ENCODE measurements at places on chromosomes 12 and 14. TPM values are rescaled to one million over a fixed set of nuclear protein-coding genes. Genes with fewer than 3 reads are reported as not detected.
A peak's percentile ranks its signal among the peaks of the same experiment; 100 is the strongest.

The PLA2G1B gene
- polyA plus RNA-seq = not detected

The BCL2L2 gene
- 18.1 TPM for polyA plus RNA-seq

The PGF gene
- polyA plus RNA-seq = 31.7 TPM

The GPRC5D gene
- not detected for polyA plus RNA-seq

The PPFIA2 gene
- not detected for polyA plus RNA-seq

The LALBA gene
- not detected for polyA plus RNA-seq

The A2M gene
- polyA plus RNA-seq = 0.03 TPM

The SMIM41 gene
- not detected for polyA plus RNA-seq

The FKBP3 gene
- polyA plus RNA-seq = 102 TPM

The SLCO1C1 gene
- polyA plus RNA-seq = not detected

The HSPA2 gene
- 22.1 TPM for polyA plus RNA-seq

The KRT77 gene
- polyA plus RNA-seq = not detected

The ITGB7 gene
- polyA plus RNA-seq = 0.15 TPM

The OASL gene
- polyA plus RNA-seq = 7.1 TPM

The GNG2 gene
- polyA plus RNA-seq = 7.4 TPM

GRCh38 chr12:114691763-114692185, 7.8 kb upstream of the TBX3 start:
- no peak for DNase-seq

- no peak for DNase-seq
These were observed 28.2 kb downstream of the DENND5B start for GRCh38 chr12:31562594-31563328.

DNA sequence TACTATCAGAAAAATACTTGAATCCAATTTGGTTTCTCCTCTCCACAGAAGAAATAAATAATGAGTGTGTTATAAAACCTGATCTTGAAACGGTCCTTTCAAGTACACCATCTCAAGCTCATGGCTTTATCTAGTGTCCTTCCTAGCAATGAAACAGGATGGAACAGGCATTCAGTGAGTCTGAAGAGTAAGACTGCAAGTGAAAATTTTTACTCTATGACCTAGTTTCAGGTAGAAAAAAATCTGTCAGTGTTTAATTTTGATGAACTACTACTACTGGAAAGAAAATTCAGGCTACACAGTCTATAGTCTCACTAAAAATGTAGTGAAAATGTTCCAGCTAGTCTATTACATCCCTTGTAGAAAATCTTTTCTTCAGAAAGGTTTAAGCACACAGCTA, 7.7 kb downstream of the CBX5 start:
- DNase-seq = no peak

DNA sequence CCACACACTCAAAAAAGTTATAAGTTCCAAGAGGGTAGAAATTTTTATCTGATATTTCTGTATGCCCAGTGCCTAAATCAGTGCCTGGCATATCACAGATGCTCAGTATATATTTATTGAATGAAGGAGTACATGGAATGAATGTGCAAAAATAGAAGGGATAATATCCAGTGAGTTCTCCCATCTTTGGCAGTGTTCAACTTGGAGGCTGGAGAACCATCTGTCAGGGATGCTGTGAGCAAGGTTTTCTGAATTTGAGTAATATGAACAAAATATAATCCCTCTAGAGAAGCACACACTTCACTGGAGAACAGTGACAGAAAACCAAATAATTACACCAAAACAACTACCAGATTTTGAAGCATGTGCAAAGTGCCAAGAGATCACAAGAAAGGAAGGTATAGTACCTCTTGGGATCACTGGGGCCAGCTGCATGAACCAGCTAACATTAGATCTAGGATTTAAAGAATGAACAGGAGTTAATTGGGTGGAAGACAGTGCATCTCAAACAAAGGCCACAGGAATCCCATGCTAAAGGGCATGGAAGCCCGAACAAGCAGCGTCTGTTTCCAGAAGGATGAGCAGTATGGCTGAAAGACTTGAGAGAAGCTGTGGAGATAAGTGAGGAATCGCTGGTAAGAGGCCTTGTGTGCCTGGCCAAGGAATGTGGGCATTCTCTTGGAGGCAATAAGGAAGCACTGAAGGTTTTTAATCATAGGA, 11.5 kb downstream of the SLC8A3 start:
- no peak for DNase-seq

GRCh38 chr12:77025782-77026314, 39.5 kb downstream of the E2F7 start:
- no peak for DNase-seq

DNA sequence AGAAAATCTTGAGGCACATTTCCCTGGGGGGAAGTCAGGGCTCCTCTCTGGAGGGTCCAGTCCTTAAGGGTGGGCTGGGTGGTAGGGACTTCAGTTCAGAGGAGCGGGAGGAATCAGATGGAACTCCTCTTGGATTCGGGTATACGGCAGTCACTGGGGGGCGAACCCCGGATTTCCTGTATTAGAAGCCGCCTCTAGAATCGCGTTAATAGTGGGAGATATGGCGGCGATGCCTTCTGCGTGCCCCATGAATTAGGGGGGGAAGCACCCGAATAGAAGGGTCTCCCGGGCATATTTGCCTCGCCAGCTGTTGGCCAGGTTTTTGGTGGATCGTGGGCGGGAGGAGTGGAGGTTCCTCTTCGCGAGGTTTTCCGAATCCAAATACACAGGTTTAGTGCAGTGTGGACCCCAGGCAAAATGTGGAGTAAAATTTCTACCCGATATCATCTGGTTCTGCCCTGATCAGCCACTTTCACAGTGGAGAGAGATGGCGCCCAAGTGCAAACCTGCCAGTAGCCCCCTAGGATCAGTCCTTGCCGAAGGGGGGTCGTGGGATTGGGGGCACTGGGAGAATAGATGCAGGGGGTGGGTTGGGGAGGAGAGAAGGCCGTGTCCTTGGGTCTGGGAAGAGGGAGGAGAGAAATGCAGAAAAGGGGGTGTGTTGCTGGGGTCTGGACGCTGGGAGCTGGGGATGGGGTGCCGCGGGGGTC, 628 bp downstream of the MEG3 start:
- no peak for DNase-seq

- peak; percentile 41 for DNase-seq
These were observed 11.6 kb downstream of the PLEKHG3 start for GRCh38 chr14:64715628-64716412.

- DNase-seq = peak; percentile 81
These were observed 125.8 kb downstream of the NCOR2 start for GRCh38 chr12:124441443-124442194.

DNA sequence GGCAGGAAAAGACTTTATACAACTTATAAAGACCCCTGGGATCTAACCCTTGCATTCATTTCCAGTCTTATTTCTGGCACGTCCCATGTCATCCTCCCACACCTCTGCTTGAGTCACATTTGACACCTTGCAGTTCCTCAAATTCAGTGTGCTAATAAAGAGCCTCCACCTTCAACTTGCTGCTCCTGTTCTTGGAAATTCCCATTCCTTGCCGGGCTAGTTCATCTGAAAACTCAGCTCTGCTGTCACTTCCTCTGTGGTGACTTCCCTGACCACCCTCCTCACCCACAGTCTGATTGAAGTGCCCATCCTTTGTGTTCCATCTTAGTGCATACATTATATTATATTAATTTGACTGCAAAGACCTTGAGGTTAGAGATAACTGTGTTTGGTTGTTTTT, 37.4 kb upstream of the PSMA6 start:
- DNase-seq = no peak

- no peak for DNase-seq
These were observed 31.2 kb downstream of the TMEM132C start for GRCh38 chr12:128298091-128298748.

DNA sequence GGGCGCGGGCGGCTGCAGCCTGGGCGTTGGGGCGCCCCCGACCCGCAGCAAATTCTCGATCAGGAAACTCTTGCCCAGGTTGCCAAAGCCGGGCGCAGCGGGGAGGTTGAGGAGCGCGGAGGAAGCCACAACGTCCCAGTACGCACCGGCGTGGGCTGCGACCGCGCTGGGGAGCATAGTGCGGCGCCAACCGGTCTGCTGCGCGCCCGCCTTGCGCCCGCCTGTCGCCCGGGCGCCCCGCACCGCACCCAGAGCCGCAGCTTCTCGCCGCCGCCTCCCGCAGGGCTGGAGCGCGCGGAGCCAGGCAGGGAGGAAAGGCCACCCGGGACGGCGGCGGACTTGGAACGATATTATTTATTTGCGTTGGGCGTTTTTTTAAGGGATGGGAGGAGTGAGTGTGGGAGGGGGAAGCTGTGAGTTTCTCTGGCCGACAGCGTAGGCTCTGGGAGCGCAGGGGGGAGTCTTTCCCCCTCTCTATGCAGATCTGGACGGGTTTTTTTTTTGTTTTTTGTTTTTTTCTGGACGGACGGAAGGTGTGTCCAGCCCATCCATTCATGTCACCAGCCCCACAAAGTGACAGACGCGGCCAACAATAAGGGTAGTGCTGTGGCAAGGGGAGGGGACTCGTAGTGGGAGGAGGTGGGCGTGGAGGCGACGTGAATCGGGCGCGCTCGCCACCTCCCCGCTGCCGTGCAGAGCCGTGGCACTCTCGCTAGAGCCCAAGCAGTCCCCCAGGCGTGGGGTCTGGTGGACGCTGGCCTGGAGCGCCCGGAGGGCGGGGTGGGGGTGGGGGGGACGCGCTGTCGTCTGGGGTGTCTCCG, at the start of gene DBX2:
DBX2 (minus strand) TSS at position 349 of the 821 bp plus-strand sequence; CDS start at position 177, 172 bp downstream.
- DNase-seq = no peak

DNA sequence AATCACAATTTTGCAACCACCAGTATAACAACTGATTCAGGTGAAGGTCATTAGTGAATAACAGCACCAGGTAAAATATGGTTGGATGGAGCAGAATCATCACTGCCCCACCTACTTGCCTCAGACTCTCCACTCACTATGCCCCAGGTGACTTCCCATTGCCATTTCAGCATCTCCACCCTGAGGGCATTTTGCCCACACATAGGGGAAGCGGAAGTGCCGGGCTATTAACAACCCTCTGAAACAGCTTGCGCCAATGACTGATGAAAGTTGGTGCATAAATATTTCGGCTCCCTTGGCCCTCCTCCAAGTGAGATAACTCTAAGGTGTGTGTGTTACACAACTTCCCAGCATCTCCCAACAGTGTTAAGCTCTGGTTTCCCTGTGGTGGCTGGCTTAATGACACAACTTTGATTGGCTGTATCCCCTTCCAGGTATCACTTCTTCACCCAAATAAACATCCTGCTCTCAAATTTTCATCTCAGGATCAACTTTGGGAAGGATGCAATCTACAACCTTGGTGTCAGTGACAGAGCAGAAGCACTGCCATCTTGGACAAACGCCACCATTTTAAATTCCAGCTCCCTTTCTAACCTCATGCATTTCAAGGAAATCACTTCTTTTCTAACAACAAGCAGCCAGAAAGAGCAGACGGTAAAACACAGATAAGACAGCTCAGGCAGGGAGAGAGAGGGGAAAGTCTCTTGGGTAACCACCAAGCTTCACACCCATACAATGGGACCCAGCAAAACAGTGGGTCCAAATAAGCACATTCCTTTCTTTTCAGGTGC, 73.6 kb upstream of the PPP2R5C start:
- peak; percentile 40 for DNase-seq

DNA sequence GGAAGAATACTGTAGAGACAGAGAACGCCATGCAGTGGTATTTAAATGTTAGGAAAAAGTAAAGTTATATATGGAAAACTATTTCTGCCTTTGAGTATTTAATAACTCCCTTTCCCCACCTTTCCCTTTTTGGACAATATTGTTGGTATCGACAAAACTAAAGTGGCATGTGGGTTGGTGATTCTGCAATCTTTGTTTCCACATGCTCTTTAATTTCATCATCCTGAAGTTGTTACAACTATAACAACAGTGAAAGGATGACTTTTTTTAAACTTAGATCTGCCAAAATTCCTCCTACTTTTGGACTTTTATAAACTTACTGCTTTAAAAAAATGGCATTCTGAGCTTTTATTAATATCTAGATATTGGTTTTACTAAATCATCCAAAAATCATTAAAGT, 25.3 kb downstream of the TTC8 start:
- DNase-seq = no peak

DNA sequence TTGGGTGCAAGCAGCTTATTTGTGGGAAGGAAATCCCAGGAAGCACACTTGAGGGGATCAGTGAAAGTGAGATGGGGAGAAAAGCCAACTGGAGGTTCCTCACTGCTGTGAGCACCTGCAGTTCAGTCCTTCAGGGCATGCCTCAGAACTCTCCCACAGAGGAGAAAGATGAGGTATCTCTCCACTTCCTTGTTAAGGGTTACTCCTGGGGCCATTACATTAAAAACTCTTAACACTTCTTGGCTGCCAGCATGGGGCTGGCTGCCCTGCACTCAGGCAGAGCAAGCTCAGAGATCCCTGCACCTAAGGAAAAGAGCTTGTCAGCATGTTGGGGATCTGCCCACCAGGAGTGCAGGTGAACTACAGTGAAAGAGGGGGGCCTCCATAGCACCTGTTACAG, 28.8 kb downstream of the FERMT2 start:
- no peak for DNase-seq

GRCh38 chr12:10252201-10252600, 39.5 kb downstream of the GABARAPL1 start:
- DNase-seq = no peak

GRCh38 chr12:38904537-38905479, 583 bp downstream of the CPNE8 start:
- DNase-seq = peak; percentile 81

DNA sequence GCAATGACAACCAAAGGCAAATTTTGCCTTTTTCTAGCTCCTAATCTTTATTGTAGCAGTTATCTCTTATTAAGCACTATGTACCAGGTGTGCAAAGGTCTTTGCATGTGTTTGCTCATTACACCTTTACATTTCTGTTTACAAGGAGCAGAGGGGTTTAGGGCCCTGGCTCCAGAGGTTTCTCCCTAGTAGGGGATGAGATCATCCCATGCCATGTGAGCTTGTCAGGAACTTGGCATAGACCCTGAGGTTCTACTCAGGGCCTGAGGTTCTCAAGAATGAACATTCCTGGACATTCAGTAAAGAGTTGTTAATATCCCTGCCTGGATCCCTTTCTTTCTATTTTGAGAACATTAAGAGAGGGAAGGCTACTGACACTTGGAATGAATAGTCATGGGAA, 292.0 kb downstream of the RPAP3 start:
- DNase-seq = peak; percentile 31

GRCh38 chr12:101789171-101789570, 41.6 kb downstream of the GNPTAB start:
- DNase-seq = no peak

DNA sequence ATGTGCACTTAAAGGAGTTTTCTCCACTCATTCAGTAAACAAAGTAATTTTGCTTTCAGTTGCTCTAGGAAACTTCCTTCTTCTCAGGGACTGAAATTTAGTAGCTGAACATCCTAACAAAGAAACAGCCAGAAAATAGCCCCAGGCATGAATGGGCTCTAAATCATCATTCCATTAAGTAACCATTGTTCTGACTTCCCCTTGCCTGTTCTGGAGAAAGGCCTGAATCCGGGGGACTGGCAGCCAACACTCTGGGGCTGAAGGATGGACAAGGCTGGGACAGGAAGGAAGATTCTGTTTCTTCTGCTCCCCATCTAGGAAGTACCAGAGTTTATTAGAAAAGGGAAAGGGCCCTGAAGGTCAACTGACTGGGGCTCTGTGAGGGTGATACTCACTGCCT, 104.5 kb downstream of the ESRRB start:
- DNase-seq = no peak

DNA sequence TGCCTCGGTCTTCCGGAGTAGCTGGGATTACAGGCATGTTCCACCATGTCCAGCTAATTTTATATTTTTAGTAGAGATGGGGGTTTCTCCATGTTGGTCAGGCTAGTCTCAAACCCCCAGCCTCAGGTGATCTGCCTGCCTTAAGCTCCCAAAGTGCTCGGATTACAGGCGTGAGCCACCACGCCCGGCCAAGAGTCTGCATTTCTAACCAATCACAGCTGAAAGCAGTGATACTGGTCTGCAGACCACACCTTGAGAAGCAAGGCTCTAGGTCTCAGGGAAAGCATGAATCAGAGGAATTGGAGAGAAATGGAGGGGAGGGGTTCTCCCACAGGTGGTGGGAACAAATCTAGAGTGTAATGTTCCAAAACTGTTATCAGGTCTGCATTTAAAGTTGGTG, 55.2 kb upstream of the TMEM263 start:
- no peak for DNase-seq

Measured in foreskin keratinocyte (primary cell).